ENCODE measurements at places on chromosomes 5 and 9.

DNA sequence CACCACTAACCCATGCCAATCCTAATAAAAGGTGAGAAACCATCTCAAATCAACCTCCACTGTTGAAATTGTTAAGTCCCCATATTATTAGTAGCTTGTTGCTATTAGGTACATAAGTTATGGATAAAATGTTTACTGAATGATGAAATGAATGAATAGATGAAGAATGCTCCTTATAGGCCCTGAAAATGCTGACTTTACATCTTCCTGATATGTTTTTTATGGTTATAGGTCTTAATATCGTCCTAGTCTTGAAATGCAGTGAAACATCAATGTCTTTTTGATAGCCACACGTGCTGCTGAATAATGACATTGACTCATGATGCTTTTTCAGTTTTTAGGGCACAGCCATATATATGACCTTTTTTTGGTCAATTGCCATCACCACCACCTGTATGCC lies 277.7 kb downstream of the SAXO1 start:
- DNase-seq = no peak

DNA sequence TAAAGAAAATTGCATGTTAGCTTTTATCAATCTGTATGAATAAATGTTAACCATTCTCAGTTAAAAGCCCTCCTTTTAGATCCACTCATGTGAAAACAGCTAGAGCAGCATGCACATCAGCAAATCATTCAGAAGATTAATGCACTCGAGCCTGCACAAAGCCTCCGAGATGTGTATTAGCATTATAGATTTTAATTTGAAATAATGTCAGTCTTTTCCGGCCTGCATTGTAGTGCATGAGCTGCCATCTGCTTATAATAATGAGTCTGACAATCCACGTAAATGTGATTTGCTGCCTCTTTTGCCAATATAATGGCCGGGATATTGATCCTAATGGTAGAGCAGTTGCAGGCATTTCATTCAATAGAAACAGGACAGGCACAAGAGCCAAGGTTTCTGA lies 585.1 kb downstream of the IRX1 start:
- DNase-seq = no peak

- no peak for DNase-seq
Measured at GRCh38 chr5:110441035-110441434, 285.4 kb downstream of the TMEM232 start.

- DNase-seq = no peak
Measured at GRCh38 chr5:172142709-172143215, 45.3 kb downstream of the STK10 start.

DNA sequence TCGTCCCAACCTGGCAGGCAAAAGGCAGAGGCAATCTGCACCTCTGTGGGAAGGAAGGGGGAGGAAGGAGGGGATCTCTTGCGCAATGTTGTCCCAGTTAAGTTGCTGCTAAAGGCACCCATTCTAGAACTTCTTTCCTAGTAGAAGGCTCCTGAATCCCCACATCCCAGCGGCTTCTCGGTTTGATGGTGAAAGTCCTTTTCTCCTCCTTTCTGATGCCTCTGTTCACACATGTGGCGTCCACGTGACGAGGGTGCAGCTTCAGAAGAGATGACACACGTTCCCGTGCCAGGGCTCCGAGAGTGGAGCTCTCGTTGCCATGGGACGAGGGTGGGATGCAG lies 96.9 kb upstream of the FCN2 start:
- no peak for DNase-seq
